ENCODE measurements at places on chromosomes 2 and 18.

DNA sequence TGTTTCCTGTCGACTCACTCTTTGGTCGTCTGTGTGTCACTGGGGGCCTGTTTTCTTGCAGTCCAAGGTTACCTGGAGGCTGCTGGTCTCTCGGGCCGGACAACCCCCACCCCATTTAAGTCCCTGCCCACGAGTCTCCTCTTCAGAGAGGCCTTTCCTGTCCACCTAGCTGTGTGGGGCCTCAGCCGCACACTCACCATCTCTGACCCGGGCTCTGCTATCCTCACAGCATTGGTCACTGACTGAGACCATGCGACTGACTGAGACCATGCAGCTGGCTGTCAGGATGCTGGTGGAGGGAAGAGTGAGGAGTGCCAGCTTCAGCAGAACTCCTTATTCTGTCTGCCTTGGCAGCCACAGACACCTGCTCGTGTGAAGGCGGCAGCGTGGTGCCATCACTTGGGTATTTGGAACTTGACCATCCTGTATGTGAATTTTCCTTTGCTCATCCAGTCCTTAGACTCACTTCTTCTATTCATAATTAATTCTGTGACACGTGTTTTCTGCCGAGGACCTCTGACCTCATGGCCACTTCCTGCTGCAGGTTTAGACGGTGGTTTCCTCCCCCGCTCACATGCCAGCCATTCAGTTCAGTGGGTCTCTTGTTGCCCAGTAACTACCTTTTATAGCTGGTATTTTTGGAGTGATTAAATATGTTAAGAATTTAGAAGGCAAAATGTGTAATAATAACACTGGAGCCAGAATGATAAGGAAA is 47.5 kb upstream of the ASB1 start:
- peak; percentile 18 for DNase-seq

DNA sequence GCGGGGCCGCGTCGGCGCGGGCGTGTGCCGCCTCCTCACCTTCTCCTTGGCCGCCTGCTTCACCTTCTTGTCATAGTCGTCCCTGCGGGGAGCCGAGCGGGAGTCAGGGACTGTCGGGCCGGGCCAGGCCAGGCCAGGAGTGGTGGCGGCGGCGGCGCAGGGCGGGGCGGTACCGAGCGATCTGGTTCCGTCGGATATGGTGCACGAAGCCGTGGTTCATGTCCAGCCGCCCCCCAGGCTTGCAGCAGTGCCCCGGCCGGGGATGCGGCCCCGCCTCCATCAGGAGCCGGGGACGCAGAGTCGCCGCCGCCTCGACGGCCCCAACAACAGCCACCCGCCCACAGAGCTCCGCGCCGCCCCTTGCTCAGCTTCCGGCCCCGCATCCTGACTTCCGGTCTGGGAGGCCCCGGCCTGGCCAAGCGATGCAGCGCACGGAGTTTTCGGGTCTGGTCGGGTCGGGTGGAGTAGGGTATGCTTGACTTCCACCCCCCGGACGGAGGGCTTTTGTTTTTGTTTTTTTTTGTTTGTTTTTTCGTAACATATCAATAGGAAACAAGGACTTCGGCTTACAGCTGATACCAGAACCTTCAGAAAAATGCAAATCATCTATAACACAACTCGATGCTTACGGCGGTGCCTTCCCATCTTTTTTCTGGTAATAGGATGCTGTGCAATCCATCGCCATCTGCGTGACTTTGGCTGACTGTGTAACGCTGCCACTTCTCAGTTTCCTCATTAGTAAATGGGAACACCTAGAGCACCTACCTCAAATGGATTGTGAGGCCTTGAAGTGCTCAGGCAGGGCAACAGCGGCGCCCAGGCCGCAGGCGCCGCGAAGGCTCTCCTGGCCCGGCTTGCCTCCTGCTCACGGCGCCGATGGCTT is at the start of gene C2orf68:
Gene C2orf68 (minus strand): TSS at position 362 of the 883 bp plus-strand sequence. CDS start 82 bp downstream, at position 280.
- DNase-seq, result peak; percentile 88

GRCh38 chr2:195018462-195018861 is 638.6 kb upstream of the SLC39A10 start:
- DNase-seq, result no peak

- DNase-seq, result no peak
Measured at GRCh38 chr18:27983780-27984179, 193.2 kb downstream of the CDH2 start.
